ENCODE measurements at places on chromosomes 5 and 9.

- no peak for DNase-seq
Measured at GRCh38 chr5:169656125-169656901, 19.2 kb downstream of the DOCK2 start.

DNA sequence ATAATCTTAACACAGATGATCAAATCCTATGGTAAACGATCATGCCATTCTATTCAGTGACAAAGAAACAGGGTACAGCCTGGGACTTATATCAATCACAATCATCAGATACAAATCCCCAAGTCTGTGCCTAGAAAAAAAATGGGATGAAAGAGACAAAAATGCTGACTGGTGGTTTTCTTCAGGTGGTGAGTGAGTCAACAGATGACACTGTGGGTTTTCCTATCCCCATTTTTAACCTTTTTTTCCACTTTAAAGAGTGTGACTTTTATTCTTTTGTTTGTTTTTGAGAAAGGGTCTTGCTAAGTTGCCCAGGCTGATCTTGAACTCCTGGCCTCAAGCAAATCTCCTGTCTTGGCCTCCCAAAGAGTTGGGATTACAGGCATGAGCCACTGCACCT is 3.2 kb downstream of the CIZ1 start:
- no peak for DNase-seq

DNA sequence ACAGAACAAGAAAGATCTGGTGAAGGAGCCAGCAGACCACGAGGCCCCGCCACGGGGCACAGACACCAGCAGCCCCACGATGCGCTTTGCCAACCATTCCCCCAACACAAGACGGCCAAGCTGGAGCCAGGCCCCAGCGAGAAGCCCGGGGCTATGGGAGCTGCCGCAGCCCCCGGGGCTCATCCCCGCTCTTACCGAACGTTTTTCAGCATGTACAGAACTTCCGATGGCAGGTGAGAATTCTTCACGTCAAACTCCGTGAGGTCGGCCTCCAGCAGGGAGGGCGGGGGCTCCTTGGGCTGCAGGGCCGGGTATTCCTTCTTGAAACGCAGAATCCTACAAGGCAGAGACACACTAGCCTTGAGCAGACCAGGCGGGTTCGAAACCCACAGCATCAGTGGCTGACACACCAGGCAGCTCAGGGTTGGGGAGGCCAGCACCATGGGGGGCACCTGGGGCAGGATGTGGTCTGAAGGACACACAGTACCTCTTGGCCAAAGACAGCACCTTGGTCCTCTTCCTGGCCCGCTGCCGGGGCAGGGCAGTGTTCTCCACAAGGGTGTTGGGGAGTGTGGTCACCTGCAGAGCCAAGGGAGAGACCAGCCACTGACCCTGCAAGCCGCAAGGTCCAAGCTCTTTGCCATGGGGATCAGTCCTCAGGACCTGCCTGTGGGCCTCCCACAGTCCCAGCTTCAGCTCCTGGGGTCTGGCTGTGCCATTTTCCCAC is 6.8 kb downstream of the PNPLA7 start:
- DNase-seq: no peak

DNA sequence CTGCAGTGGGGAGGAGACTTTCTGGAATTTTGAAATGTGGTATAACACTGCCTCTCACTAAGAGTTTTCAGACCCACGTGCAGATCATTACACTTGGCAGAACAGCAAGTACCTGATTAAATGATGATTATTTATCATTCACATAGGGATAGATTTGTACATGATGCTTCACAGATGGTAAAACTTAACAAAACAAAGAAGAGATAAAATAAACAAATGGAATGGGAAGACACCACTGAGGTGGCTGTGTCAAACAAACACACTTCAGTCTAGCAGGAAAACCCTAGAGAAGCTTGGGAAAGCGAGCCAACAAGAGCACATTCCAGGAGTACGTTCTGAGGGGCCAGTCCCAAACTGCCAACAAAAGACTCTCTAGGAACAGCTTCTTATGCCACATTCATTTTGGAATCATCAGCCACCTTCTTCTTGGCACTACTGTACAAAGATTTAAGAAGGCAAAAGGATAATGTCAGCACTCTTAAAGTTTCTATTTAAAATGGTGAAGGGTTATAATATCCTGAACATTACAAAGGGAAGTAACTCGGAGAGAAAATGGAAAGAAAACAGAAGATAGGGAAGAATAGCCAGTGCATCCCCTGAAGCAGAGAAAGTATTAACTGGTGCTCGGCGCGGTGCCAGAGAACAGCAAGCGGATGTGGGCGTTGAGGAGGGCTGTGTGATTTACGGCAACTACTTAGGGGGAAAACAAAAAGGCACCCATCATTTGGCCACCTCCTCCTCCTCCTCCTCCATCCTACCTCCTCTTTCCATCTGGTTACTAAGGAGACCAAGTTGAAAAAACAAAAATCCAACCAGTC is 1.6 kb downstream of the MED27 start:
- DNase-seq: peak; percentile 27

DNA sequence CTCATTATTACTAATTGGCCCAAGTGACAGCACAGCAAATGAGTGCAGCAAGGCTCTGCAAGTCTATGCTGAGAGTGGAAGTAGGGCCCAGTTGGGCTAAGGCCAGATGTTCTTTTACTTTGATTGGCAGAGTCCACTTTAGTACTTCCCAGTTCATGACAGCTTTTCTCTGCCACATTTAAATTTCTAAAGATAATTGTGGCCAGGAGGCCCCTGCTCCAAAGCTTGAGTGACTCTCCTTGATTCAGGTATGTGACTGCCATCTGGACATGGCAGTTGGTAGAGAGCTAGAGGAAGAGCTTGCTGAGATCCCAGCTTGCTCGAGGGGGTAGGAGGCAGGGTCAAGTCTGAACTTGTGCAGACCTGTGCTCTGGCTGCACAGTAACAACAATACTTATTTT is 154.1 kb downstream of the CARTPT start:
- DNase-seq: no peak
